ENCODE measurements at places on chromosomes 5 and 9.

DNA sequence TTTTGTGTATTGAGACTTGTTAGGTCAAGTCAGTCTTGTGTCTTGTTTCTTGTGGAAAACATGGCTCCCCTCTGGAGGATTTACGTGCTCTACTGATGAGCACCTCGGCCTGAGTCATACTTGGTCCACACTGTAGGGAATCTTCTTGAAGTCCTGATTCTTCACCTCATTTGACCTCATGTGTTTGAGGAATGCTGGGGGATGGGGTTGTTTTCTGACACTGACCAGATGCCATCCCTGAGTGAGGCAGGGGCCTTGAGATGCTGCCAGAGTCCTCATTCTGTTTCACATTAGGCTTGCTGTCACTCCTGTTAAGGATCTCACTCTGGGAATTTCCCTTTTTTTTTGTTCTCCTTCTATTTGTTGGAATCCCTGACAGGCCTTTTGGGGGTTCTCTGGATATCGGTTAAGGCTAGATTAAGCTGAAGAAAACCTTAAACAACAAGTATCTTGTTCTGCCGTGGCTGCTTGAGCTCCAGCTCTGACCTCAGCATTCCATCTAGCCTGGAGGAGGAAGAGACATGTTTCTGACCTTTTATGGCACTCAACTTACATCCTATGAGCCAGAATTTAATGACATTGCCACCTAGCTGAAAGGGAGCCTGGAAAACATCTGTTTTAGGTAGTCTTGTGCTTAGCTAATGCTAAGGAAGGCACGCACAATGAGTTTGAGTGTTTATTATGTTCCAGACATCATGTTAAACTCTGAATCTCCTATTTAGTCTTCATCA, 20.6 kb downstream of the TCOF1 start:
- DNase-seq, result no peak

DNA sequence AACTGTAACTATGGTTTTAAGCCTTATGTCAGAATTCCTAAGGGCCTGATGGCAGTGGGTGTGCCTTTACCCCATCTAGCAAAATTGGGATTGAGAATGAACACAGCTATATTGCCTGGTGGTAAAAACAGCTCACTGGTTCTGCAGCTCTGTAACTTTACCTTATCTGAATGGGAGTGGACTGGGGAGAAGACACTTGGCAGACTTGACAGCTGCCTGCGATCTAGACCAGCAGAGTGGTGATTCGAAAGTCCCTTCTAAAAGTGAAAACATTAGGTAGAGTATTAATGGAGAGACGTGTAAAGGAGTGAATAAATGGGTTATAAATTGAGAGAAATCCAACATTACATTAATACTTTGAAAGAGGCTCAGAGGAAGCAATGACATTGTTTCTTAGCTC, 289.1 kb upstream of the EDIL3 start:
- DNase-seq, result no peak

- peak; percentile 61 for DNase-seq
Observed at GRCh38 chr5:56705217-56705616, 110.1 kb upstream of the MAP3K1 start.

DNA sequence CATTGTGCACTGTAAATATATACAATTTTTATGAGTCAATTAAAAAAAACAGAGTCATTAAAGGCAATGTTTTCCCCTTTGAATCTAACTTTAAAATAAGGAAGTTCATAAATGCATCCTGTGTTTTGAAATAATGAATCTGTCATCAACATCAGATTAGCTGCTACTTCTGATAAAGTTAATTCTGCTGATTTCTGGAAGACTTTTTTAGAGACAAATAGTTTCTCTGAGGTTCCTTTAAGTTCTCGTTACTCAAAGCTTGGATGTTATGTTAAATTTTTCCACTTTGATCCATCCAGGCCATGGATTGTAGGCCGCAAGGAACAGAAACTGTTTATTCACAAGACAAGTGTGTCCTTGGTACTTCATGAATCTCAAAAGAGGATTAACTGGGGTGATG, 115.5 kb downstream of the CARTPT start:
- no peak for DNase-seq

GRCh38 chr5:24539613-24540012, 105.2 kb downstream of the CDH10 start:
- peak; percentile 21 for DNase-seq

DNA sequence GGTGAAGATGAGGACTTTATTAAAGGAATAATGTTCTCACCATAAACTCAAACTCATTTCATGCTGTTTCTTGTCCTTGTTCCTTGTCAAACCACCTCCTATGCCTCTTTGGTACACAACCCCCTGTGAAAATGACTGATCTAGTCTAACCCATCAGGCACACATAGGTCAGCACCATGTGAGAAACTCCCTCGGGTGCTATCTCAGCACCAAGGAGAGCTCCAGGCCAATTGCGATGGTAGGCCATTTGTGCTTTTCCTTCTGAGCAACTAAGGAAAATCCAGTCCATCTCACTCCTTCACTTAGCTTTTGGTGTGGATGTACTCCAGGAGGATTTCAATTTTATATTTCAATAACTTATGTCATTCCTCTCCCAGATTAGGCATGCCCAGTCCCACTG, 199.8 kb downstream of the ZNF608 start:
- DNase-seq, result no peak

GRCh38 chr5:72107131-72107900, at the start of gene MAP1B:
TSS of gene MAP1B (plus strand) at chr5:72107475. CDS start at chr5:72107532, 57 bp downstream.
- peak; percentile 83 for DNase-seq

GRCh38 chr5:10157085-10157669, 92.5 kb downstream of the ATPSCKMT start:
- DNase-seq, result no peak

DNA sequence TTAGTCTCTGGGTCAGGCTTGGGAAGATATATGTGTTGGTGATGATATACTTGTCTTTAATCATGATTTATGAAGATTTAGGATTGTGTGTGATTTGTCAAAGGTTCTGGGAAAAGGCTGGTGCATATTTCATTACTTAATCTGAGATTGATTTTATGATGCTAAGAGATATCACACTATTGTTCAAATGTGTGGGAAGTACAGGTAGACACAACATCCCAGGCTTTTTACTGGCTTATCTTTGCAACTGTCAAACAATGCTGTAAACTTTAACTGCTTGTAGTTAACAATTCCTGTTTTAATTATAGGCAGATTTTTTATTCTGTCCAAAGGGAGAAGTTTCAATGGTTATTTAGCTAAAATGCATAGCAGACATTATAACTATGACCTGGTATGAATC, 23.9 kb downstream of the PBX3 start:
- no peak for DNase-seq

GRCh38 chr9:16044579-16044881, 491.7 kb downstream of the CCDC171 start:
- DNase-seq, result no peak

DNA sequence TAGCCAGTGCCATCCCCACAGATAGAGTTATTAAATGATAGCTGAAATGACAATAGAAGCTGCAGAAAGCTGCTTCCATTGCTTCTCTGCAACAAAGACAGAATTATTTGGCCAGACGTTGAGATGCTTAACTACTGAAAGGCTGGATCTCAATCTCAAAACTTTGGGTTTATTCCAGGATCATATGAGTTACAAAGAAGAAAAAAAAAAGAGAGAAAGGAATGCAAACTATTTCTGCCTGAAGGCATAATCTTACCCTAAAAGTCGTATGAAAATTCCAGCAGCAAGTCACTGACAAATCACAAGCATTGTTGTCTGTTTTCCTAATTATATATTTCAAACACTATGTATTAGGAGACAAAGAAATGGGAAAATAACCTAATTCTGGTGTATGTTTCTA, 12.8 kb upstream of the TYRP1 start:
- DNase-seq, result no peak

GRCh38 chr9:38083858-38084555, 15.0 kb upstream of the SHB start:
- no peak for DNase-seq

- no peak for DNase-seq
Observed at GRCh38 chr9:106897751-106898150, 34.8 kb downstream of the ZNF462 start.

- DNase-seq, result no peak
Observed at GRCh38 chr5:62197697-62198096, 108.3 kb upstream of the KIF2A start.

GRCh38 chr9:95791695-95792094, 83.8 kb upstream of the ERCC6L2 start:
- DNase-seq, result no peak

GRCh38 chr9:127389381-127390247, 7.4 kb upstream of the SLC2A8 start:
- no peak for DNase-seq
